ENCODE measurements at places on chromosomes 4 and X.

DNA sequence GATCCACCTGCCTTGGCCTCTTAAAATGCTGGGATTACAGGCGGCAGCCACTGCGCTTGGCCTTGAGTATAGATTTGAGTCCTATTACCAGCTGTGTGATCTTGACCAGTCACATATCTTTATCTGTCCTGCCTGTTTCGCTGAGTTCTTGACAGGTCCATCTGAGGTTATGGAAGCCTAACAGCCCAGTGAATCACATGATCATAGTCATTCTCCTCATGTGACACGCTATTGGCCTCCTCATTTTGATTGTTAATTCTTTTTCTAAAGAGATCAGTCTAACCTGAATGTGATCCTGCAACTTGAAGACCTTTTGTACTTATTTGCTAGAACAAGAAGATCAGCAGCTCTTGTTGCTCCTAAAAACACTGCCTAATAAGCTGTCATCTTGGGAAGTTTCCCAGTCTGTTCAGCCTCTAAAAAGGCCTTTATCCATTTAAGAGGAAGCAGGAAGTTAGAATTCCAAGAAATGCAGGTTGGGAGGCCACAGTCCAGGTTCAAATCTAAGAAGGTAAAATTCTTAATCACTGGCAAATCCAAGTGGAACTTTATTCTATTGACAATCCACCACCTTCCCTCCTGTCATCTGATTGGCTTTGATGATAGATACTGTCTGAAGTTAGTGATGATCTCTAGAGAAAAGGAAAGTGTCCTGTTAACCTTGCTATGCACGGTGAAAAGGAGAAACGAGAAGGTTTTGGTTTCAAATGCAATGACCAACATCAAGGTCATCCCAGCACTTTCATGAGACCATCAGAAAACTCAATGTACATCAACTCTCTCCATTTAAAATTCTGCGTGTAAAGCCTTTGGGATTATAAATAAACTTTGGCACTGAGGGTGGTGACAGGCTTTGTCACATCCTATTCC is 86.9 kb downstream of the CHRNA9 start:
- DNase-seq: no peak

- DNase-seq: no peak
Measured at GRCh38 chrX:17082831-17083230, 136.4 kb downstream of the REPS2 start.

DNA sequence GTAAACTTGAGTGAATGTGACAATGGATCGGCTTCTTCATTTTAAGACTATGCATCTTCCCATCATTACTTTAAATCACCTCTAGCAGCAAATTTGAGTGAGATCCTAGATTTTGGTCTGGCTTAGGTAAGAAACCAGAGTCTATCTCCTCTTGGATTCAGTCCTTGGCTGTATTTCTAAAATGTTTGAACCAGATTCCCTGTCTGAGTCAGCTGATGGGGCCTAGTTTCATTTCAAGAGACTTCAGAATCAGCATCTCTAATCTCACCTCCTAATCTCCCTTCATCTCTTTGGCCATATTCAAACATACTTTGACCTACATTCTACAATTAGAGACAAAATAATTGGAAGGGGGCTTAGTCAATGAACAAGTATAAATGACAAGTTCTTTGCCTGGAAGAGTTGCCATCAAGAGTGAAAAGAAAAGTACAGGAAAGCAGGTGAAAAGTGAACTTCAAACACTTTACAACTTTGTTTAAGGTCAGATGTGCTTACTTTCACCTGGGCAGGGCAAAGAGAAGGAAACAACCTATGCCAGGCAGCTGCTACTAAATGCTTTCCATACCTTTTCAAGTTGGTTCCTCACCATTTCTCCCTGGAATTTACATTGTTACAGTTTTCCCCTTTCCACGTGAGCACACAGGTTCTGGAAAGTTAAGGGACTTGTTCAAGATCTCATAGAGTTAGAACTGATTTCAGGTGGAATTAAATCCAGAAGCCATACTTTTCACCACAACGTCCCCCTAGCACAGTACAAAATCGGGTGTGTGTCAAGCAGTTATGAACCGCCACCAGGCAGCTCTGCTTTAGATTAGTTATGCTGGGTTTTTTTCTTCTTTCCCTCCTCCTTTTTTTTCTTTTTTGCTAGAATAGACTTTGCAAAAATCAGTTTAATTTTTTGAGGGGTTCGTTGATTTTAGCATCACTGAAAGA is 30.7 kb upstream of the PITX2 start:
- no peak for DNase-seq

- DNase-seq: no peak
Measured at GRCh38 chr4:17635056-17635455, 20.6 kb downstream of the MED28 start.

- no peak for DNase-seq
Measured at GRCh38 chr4:165609653-165610052, 230.8 kb downstream of the CPE start.

- no peak for DNase-seq
Measured at GRCh38 chr4:141657550-141658250, 21.3 kb downstream of the IL15 start.

GRCh38 chr4:26420913-26421312 is 69.4 kb downstream of the CCKAR start:
- no peak for DNase-seq

DNA sequence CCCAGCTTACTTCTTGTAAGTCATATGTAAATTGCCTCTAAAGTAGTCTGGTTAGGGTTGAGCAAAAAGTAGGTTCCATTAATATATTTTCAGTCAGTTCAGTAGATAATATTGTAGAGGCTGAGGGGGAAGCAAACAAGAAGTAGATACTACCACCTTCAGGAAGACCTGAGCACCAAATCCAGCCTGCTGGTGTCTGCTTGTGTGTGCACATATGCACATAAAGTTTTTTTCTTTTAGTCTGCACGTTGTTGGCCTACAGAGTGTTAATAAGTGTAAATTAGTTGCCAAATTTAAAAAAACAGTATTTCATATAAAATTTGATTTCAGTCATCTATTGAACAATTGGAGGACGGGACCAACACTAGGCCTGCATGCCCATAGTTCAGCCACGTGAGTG is 76.7 kb downstream of the CCKAR start:
- DNase-seq: no peak

DNA sequence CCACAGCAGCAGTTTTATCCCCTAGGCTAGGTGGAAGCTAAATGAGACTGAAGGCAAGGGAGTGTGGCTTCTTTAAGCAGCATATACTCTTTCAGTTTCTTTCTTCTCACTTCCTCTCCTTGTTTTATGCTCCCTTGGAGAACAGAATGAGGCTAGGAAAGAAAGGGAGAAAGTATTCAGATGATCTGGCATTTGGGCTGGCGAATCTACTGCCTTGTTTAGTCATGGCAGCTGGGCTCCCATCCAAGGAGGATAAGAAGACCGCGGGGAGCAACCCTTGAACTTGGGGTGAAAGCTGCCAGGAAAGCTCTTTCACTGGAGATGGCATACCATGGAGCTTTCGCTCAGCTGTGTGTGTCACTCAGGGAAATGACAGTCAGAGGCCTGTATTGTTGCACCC is 72.1 kb downstream of the ARHGEF38 start:
- no peak for DNase-seq

DNA sequence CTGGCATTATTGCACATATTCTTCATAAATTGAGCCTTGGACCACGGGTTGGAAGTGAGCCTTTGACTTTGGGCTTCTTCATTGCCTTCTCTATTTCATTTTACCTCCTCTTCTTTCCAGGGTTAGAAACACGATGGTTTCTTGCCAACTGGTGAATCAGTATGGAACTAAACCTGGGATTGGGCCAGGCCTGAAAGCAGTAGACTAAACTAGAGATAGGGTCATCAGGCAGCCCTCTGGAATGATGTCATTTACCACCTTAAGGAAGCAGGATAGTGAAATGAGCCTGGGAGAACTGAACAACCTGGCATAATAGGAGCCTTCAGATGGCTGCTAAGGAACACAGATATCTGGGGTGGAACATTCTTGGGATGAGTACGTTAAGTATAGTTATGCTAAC is 67.5 kb upstream of the ATP8A1 start:
- no peak for DNase-seq

GRCh38 chr4:107449611-107450369 is 270.2 kb downstream of the PAPSS1 start:
- DNase-seq: no peak

GRCh38 chr4:118760092-118760491 is 74.9 kb downstream of the METTL14 start:
- DNase-seq: no peak

DNA sequence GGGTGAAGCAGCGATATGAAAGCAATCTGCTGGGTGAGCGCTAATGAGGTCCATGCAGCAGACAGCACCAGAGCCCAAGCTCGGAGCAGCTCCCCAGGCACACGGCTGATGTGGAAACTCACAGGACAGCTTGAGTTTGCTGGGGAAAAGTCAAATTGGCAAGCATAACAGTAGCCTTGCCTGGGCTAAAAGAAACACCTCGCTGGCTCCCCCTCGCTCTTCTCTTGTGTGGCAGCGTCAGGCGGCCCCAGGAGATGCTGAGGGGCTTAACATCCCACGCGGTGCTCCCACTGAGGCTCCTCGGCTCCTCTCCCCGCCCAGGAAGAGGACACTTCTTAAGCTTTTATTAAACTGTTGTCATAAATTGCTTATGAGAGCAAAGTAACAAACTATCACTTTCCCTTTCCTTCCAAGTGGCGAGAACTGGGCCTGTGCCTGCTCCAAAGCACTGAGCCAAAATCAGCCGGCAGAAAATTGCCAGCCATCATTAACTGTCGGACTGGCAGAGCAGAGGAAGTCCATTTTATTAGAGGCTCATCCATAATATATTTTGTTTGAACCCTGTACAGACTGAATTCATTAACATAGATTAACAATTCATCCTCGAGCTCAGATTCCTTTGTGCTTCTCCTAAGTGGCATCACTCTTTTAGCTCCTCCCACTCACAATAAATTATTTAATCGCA is 111.4 kb downstream of the TSPAN5 start:
- DNase-seq: no peak

- no peak for DNase-seq
Measured at GRCh38 chr4:107837776-107838618, 13.3 kb downstream of the SGMS2 start.

DNA sequence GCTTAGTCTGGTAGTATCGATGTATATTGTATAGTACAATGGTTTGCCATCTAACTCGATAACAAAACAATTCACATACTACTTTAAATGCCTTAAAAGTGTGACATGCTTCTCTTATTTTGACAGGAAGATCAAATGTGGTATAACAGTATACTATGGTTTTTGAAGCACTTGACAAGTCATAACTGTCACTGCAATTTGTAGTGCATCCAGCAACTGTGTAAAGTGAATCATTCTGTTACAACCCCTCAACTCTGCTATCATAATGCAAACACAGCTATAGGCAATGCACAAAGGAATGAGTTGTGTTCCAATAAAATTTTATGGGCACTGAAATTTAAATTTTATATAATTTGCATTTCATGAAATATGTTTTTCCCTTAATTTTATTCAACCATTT is 14.0 kb downstream of the RAP1GDS1 start:
- no peak for DNase-seq

GRCh38 chr4:68765876-68766275 is 49.9 kb upstream of the UGT2B10 start:
- DNase-seq: no peak

DNA sequence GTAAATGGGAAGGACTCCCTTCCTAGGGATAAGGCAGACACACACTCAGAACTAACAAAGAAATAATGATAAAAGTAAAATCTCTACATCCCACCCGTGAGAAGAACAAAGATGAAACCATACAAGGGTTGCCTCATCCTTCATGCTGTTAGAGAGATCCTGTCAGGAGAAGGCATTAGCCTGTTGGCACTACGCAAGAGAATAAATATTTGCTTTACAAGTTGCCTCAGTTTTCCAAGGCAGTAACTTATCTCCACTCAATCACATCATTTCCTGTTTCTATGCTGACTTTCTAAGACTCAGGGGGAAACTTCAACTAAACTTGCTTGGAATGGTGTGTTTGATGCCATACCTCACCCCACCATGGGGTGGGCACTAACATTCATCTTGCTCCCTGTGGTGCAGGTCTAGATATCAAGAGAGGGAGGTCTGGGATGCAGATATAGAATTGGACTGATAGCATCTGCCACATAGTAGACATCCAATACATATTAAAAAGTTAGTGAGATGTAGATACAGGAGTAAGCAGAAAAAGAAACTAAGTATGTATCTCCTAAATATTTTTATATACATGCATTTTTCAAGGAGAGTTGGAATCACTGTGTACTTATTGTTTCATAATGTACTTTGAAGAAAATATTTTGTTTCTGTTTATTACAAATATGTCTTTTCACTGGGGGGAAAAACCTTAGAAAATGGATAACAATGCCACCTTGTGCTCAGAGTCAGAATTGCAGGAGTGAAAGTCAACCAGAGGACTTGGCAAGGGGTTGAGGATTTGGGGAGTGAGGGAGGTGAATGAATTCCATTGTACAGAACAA is 57.2 kb upstream of the BEX4 start:
- DNase-seq: no peak

DNA sequence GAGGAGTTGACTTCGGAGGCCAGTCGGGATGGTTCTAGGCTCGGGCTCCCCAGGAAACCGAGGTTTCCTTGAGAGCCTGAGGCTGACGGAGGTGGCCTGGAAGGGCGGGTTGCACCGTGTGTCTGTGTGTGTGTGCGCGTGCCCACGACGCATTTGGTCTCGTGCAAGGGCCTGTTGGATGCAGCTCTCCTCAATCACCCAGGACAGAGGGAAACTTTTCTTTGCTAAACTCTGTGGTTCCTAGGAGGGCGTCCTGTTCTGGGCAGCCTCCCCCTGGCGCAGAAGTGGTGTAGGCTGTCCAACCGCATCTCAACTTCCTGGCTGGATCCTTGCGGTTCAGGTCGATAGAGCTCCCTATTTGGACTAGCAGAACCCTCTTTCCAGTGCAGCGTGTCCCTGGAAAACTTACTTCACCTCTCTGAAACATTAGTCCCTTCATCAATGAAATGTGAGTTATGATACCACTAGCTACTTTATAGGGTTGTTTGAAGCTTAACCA is 973 bp downstream of the STK32B start:
- DNase-seq: no peak

DNA sequence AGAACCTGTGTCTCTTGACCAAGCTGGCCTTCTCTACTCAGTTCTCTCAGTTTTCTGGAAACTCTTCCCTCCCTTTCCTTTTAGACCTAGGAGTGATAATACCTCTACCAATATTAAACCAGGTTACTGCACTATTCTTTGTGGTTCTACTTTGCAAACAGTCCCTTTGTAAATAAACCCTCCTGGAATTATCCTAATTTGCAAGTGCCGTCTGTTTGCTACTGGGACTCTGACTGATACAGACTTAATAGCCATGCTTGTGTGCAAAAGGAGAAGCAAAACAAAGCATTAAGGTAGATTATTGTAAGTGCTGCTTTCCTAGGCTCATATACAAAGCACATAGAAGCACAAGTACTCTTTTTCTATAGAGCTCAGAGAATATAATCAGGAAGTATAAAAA is 507.0 kb downstream of the INPP4B start:
- DNase-seq: no peak

All from stimulated activated CD4-positive, alpha-beta T cell treated with anti-CD3 and anti-CD28 coated beads, Interleukin-1b, Interleukin-23, amount 100 ng/mL, for 1 hour (primary cell).